ENCODE measurements at places on chromosomes 7 and 10. TPM values are rescaled to one million over a fixed set of nuclear protein-coding genes. Genes with fewer than 3 reads are reported as not detected.

DNA sequence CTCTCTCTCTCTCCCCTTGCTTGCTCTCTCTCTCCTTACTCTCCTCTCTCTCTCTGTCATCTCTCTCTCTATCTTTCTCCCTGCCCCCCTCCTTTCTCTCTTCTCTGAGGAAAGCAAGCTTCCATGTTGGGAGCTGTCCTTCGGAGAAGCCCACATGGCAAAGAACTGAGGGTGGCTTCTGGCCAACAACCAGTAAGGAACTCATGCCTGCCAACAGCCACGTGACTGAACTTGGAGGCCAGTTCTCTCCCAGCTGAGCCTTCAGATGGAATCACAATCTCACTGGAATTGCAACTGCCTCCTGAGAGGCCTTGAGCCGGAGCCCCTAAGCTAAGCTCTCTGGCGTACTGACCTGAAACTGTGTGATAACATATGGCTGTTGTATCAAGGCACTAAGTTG, 12.0 kb upstream of the DHTKD1 start:
- H3K4me3 ChIP-seq = no peak overlapping the region
- H3K27ac ChIP-seq = no peak overlapping the region
- peaks cover 7% of the 10 kb centered on the region for H3K4me1 ChIP-seq
- H3K36me3 ChIP-seq = no peaks in the 10 kb centered on the region
- no peak for DNase-seq
- H3K27me3 ChIP-seq = no peaks in the 10 kb centered on the region

DNA sequence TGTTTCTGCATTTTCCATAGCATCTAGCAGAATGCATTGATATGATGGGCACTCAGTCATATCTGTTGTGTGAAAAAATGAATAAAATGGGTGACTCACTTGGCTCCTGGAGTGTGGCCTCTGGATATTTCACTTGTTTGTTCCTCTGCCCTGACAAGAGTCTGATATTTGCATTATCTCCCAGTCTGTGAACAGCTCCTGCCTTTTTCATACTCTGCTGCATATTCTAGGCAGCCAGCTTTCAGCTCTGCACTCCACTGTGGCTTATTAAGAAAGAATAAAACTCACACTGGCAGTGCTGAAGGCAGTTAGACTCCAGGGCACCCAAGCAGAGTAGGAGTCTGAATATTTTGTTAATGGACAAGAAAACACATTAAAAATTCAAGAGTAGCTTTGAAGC, 623.9 kb downstream of the SORCS1 start:
- H3K4me1 ChIP-seq = no peaks in the 10 kb centered on the region
- no peaks in the 10 kb centered on the region for H3K27me3 ChIP-seq
- no peak overlapping the region for H3K27ac ChIP-seq
- peak; percentile 82 for DNase-seq
- no peaks in the 10 kb centered on the region for H3K36me3 ChIP-seq

GRCh38 chr7:81416659-81417058, 353.2 kb downstream of the HGF start:
- H3K27ac ChIP-seq = no peak overlapping the region
- H3K36me3 ChIP-seq = no peaks in the 10 kb centered on the region
- no peaks in the 10 kb centered on the region for H3K27me3 ChIP-seq
- no peaks in the 10 kb centered on the region for H3K4me1 ChIP-seq
- no peak for DNase-seq

DNA sequence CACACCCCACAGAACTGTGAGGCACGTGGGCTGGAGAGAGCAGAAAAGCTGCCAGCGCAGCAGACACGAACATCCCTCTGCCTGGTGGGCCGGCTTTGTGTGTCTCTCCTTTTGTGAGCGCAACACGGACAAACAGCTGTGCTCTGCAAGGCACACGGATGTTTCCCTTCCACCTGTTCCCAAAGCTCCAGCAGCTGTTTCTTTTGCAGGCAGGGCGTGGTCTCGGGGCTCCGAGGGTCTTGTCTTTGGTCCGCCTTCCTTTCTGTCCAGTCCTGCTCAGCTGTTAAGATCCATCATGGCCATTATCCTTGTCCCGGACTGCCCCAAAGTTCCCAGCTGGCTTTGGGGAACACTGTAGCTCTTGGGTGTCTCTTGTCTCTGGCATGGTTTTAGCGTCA, 32.7 kb upstream of the SH2B2 start:
- no peak overlapping the region for H3K27ac ChIP-seq
- H3K4me3 ChIP-seq = no peak overlapping the region
- peaks cover 19% of the 10 kb centered on the region for H3K36me3 ChIP-seq

GRCh38 chr10:35336921-35337823, 863 bp downstream of the CCNY start:
- peaks cover 8% of the 10 kb centered on the region for H3K4me1 ChIP-seq
- H3K27ac ChIP-seq = no peak overlapping the region
- DNase-seq = no peak
- H3K27me3 ChIP-seq = no peaks in the 10 kb centered on the region
- peaks cover 3% of the 10 kb centered on the region for H3K36me3 ChIP-seq
- H3K4me3 ChIP-seq = peak overlapping the region; percentile 63

DNA sequence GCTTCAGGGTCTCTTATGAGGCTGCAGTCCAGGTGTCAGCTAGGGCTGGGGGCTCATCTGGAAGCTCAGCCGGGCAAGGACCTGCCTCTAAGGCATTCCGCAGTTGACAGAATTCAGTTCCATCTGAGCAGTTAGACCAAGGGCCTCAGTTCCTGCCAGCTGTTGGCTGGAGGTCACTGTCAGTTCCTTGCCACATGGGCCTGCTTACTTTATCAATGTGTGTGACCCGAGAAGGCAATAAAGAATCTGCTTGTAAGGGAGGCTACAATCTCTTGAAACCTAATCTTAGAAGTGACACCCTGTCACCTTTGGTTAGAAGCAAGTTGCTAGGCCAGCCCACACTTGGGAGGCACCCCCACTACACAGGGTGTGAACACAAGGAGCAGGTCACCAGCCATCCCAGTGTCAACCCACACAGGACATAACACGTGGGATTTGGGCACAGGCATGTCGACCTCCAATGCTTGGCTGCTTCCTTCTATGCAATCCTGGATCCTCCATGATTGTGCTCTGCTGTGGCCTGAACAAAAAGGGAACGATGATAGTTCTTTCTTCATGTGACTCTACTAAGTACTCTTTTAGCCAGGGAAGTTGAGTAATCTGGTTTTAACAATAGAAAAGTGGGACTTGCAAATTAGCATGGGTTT, 41.8 kb downstream of the MTURN start:
- H3K36me3 ChIP-seq = no peaks in the 10 kb centered on the region
- no peak overlapping the region for H3K4me3 ChIP-seq
- H3K27me3 ChIP-seq = no peaks in the 10 kb centered on the region
- no peak for DNase-seq

- H3K27me3 ChIP-seq = no peaks in the 10 kb centered on the region
- no peak overlapping the region for H3K4me3 ChIP-seq
- H3K27ac ChIP-seq = no peak overlapping the region
- H3K36me3 ChIP-seq = no peaks in the 10 kb centered on the region
- no peaks in the 10 kb centered on the region for H3K4me1 ChIP-seq
These were observed 77.7 kb downstream of the WDFY4 start for GRCh38 chr10:48762064-48763042.

GRCh38 chr7:6258440-6259182, 13.8 kb downstream of the CYTH3 start:
- DNase-seq = no peak
- H3K4me1 ChIP-seq = peaks cover 13% of the 10 kb centered on the region
- no peaks in the 10 kb centered on the region for H3K36me3 ChIP-seq
- no peak overlapping the region for H3K4me3 ChIP-seq
- H3K27ac ChIP-seq = peak overlapping the region; percentile 71
- H3K27me3 ChIP-seq = no peaks in the 10 kb centered on the region

DNA sequence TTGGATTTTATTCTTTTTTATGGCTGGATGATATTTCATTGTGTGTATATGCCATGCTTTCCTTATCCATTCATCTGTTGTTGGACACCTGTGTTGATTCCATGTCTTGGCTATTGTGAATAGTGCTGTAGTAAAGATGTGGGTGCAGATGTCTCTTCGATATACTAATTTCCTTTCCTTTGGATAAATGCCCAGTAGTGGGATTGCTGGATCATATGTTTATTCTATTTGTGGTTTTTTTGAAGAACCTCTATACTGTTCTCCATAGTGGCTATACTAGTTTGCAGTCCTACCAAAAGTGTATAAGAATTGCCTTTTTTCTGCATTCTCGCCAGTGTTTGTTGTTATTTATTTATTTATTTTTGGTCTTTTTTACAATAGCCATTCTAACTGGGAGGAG, 159.8 kb downstream of the WNT2 start:
- H3K27ac ChIP-seq = no peak overlapping the region
- no peaks in the 10 kb centered on the region for H3K4me1 ChIP-seq
- no peaks in the 10 kb centered on the region for H3K36me3 ChIP-seq
- H3K4me3 ChIP-seq = no peak overlapping the region

DNA sequence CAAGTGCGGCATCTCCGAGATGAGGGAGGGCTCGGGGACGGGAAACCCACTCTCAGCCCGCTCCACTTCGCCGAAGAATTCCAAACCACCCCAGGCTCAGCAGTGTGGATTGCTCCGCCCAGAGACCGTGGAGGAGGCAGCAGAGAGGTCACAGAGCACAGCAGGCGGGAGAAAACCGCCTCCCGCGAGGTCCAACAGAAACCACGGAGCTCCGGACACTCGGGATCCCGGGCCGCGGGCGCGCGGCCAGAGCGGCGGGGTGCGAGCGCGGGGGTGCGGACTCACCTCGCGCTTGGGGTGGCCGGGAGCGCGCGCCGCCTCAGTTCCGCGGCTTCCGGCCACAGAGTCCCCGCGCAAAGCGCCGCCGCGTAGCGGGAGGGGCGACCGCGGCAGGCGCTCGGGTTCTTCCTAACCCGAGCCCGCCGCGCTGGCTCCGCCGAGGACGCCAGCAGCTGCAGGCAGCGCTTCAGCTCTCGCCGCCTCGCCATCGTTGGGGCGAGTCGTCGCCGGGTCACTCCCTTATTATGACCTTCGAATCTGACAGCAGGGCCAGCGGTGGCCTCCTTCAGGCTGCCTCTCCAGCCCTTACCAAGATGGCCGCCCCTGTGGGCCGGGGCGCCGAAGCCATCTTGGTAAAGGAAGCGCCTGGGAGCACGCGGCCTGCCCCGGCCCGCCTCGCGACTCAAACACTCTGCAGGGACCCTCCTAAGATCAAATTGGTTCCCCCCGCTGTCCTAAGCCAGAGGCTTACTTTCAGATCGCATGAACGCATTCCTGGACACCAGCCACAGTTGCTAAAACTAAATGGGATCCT, at the start of gene NAPEPLD:
NAPEPLD (minus strand) TSS at position 106 of the 814 bp plus-strand sequence. CDS start 20,323 bp downstream, outside the sequence.
- peak within 1 kb of the TSS; percentile 89 for H3K4me3 ChIP-seq
- no peaks in the 10 kb centered on the region for H3K36me3 ChIP-seq
- H3K27ac ChIP-seq = peak within 1 kb of the TSS; percentile 94
- no peaks in the 10 kb centered on the region for H3K27me3 ChIP-seq

GRCh38 chr10:28054228-28054860, 55.5 kb upstream of the ODAD2 start:
- DNase-seq = no peak
- no peak overlapping the region for H3K4me3 ChIP-seq
- H3K36me3 ChIP-seq = no peaks in the 10 kb centered on the region
- H3K4me1 ChIP-seq = no peaks in the 10 kb centered on the region
- no peaks in the 10 kb centered on the region for H3K27me3 ChIP-seq
- no peak overlapping the region for H3K27ac ChIP-seq

DNA sequence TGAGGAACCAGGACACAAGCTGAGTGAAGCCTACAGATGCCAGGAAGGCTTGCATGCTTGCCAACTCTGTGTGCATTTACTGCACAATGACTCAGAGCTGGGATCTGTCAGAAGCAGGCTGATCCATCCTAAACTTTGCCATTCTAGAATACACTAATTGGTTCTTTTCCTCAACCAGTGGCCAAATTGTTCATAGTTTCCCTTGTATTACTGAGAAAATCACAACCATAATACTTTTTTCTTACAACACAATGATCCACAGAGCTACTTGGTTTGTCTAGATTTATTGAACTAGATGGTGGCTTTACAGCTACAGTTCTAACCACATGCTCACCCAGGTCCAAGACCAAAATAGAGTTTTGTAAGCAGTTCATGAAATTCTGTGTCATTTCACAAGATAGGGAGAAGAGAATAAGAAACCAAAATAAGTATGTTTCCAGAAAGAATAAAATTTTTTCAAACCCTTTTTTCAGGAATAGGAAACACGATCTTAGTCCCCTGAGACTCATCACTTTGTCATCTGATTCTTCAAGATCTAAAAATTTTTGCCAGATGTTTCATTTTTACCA, 21.0 kb upstream of the LRRC17 start:
- no peak overlapping the region for H3K4me3 ChIP-seq
- H3K4me1 ChIP-seq = no peaks in the 10 kb centered on the region
- H3K27ac ChIP-seq = peak overlapping the region; percentile 29
- no peaks in the 10 kb centered on the region for H3K27me3 ChIP-seq
- H3K36me3 ChIP-seq = no peaks in the 10 kb centered on the region
- DNase-seq = peak; percentile 48

Gene GARS1
- 58.2 TPM for total RNA-seq

- H3K4me3 ChIP-seq = no peak overlapping the region
- no peaks in the 10 kb centered on the region for H3K27me3 ChIP-seq
- peaks cover 23% of the 10 kb centered on the region for H3K4me1 ChIP-seq
- H3K36me3 ChIP-seq = peaks cover 11% of the 10 kb centered on the region
- no peak overlapping the region for H3K27ac ChIP-seq
These were observed 24.8 kb downstream of the JCAD start for GRCh38 chr10:30034433-30035137.

DNA sequence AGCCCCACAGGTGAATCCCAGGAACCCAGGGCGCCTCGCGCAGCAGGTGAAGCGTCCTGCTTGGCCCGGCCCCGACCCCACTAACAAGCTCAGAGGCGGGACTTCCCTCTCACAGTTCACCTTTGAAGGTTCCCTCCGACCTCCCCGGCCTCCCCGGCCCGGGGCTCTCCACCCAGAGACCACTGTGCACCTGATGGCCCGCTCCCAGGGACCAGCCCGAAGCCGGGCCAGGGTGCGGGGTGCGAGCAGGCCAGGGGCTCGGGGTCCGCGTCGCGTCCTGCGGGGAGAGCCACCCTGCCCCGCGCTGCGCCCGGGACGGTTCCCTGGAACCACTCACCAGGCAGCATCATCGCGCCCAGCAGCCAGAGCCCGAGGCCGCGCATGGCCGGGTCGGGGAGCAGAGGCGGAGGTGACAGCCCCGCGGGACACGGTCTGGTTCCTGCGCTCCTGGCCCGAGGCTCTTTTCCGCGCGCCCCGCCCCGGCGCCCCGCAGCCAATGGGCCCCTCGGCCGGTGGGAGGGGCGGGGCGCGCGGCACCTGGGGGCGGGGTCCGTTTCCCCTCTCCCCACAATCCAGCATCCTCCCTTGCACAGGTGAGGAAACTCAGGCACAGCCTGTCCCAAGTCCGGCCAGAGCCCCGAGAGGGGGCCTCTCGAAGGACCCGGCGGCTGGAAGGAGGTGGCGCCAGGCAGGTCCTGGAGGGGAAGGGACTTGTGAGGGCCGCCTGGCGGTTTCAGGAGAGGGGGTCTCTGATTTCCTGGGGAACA, at the start of gene ADAM8:
ADAM8 (minus strand) TSS at position 434 of the 767 bp plus-strand sequence; CDS start at position 383, 51 bp downstream.
- H3K27me3 ChIP-seq = peaks cover 23% of the 10 kb centered on the region
- H3K36me3 ChIP-seq = peaks cover 72% of the 10 kb centered on the region
- no peak within 1 kb of the TSS for H3K4me3 ChIP-seq
- H3K4me1 ChIP-seq = peaks cover 9% of the 10 kb centered on the region
- DNase-seq = no peak

Measured in spinal cord (tissue), 10 donors.